ENCODE measurements at places on chromosomes 3 and 15.
A peak's percentile ranks its signal among the peaks of the same experiment; 100 is the strongest.

DNA sequence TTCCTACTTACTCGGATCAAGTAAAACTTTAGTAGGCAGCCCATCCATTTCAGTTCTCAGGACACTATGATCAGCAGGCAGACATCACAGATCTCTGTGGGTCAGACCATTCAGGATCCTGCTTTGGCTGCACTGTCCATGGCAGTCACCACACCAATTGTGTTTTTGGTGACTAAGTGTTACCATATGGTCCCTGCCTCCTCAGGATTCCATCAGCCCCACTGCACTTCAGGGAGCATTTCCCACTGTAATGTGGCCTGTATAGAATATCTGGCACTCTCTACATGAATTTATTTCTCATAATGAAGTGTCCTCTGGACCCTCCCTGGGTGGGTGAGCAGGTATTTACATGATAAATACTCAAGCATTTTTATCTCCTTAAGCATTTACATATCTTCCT is 41.3 kb downstream of the ZNF445 start:
- no peak for DNase-seq

DNA sequence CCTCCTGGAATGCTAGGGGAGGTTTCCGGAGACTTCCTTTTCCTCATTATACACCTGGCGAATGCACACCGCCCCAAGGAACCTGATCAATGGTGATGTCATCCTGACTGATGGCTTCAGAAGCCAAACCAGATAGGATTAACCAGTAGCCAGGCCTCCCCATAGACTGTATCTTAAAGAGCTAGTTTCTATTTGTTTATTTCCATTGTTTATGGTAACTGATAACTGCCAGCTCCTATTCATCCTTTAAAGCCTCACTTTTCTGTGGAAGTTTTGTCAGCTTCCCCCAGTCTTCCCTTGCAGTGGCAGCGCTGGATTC is at the start of gene MKRN2OS:
TSS of gene MKRN2OS (minus strand) at position 27 of the 319 bp plus-strand sequence. CDS start 35 bp downstream, outside the sequence.
- no peak for DNase-seq

GRCh38 chr3:53320697-53321096 is 26.6 kb downstream of the DCP1A start:
- no peak for DNase-seq

DNA sequence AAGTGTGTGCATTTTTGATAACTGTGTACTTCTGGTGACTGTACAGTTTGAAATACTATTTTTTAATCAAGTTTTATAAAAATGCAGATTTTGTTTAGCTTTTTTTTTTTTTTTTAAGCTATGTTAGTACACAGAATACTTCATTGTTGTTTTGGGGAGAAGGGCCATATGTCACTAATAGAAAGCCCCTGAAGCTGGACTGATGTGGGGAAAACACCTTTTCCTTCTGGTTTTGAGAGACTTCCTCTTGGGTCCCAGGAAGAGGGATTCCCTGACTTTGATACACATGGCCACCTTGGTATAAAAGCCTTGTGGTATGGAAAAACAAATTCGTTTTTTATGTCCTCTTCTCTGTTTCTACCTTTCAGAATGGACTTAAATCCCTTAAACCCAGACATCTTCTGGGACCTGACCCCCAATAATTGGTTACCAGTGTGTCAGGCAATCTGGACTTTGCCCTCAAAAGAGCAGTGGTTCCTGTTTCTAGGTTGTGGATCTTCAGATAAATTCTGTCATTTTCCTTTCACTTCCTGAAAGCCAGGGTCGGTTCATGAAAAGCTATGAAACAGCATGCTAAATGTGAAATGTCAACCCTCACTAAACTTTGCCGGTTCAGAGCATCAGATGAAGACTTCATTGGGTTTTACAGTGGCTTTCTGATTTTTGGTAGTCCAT is 31.1 kb upstream of the BLOC1S6 start:
- DNase-seq = no peak

DNA sequence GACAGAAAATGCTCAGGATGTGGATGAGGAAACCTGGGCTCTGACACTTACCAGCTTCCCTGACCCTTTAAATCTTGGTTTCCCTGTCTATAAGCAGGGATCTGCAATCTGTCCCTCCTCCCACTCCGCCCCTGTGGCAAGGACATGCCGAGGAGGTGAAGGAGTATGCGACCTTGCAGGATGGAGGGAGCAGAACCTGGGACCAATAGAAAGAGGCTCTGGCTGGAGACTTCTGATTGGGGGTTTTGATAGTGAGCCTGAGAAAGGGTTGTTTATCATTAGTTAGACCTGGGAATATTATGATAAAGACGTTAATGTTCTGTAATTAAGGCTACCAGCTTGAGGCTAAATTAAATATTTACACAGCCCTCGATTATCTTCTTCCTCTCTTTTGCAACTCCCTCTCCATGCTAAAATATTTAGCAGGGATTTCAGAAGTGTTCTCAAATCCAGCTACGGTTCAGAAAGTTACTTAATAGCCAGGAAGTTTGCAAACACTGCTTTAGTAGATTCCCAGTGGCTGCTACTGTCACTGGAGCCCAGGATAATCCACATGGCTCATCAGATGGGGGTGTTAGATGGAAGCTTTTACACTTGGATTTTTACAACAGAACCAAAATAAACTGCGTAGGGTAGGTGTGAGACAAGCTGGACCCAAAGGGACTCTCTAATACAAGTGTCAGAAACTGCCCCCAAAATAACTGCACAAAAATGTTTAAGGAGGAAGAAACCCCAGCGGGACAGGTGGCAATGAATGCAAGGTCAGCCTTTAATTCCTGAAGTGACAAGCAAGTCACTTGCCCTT is 9.2 kb upstream of the PAQR5 start:
- DNase-seq = no peak

- DNase-seq = no peak
These were observed 323.1 kb downstream of the ZPLD1 start for GRCh38 chr3:102757950-102758349.

DNA sequence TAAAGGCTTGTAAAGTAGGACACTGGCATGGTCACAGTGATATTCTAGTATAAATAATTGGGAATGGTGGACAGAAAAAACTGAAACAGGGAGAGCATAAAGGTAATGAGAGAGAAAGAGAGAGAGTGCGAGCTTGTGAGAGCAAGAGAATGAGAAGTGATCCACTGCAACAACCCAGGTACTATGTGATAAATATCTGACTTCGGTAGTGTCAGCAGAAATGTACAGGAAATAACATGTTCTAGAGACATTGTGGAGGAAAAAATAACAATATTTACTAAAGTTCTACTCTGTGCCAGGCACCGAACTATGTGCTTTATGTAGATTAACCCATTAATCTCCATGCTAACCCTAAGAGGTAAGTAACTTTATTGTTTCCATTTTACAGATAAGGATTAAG is 425.9 kb downstream of the ZBTB20 start:
- no peak for DNase-seq

- DNase-seq = no peak
These were observed 1.5 kb downstream of the CYP1A1 start for GRCh38 chr15:74723754-74724334.

GRCh38 chr3:49151610-49152009 is 14.5 kb downstream of the CCDC71 start:
- DNase-seq = no peak

GRCh38 chr3:187906416-187906815 is 161.1 kb upstream of the BCL6 start:
- DNase-seq = no peak

DNA sequence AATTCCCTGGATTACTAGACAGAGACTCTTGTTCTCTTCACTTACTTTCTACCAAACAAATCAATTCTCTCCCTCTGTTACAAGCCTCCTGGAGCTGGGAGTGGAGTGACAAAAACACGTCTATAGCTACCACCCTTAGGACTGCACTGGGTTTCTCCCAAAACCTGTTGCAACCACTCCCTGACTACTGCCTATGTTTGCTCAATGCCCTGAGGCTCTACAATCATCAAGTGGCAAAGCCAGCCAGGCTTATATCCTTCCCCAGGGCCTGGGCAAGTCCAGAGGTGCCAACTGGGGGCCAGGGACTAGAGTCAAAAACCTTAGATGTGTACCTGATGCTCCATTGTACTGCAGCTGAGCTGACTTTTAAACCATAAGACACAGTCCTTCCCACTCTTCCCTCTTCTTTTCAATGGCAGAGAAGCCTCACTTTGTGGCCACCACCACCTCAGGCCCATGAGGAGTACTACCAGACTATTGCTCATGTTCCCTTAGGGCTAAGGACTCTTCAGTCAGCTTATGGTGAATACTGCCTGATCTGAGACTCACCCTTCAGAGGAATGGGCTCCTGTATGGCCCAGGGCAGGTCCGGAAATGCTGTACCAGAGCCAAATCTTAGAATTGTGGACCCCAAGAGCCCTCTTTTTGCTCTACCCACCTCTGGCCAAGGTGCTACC is 125.4 kb upstream of the PLCL2 start:
- DNase-seq = no peak

GRCh38 chr3:64593350-64593749 is 94.5 kb downstream of the ADAMTS9 start:
- no peak for DNase-seq

DNA sequence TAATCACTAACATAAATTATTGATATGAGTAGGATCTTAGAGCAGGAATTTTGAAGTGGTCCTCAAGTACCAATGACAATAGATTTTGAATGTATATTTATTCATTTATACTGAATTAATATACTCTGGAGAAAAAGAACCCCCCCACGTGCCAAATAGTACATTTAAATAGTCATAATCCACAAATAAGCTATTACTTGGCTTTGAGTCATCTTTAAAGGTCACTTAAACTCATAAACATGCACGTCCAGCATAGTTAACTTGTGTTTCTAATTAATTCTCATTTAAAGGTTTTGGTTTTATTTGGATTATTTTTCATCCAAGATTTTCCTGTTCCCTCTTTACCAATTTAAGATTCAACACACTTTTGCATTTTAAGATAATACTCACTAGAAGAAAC is 35.1 kb downstream of the FGF7 start:
- no peak for DNase-seq

DNA sequence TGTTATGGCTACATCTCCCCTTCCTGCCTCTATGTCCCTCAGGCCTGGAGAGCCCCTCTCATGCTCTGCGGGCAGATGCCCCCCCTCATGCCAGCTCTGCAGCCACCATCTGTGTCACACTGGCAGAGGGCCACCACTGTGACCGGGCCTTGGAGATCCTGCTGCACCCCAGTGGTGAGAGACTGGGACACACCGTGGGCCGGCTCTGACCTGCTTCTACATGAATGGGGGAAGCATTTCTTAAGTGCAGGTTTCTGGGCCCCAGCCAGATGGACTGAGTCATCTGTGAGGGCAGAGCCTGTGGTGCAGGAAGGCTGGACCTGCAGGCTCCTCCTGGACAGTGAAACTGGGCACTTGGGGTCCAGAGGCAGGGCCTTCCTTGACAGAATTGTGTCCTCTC is 4.8 kb downstream of the VWA5B2 start:
- DNase-seq = peak; percentile 61
